ENCODE measurements at places on chromosomes 16 and 17. TPM values are rescaled to one million over a fixed set of nuclear protein-coding genes. Genes with fewer than 3 reads are reported as not detected.

GRCh38 chr17:48547808-48548522 is 3.1 kb upstream of the HOXB2 start:
- H3K27me3 ChIP-seq = peaks cover 59% of the 10 kb centered on the region
- DNase-seq = no peak
- peaks cover 17% of the 10 kb centered on the region for H3K36me3 ChIP-seq

- no peak overlapping the region for H3K27ac ChIP-seq
- H3K27me3 ChIP-seq = no peaks in the 10 kb centered on the region
- peaks cover 19% of the 10 kb centered on the region for H3K36me3 ChIP-seq
- peaks cover 6% of the 10 kb centered on the region for H3K4me1 ChIP-seq
Measured at GRCh38 chr17:37025847-37026530, 77.2 kb downstream of the AATF start.

DNA sequence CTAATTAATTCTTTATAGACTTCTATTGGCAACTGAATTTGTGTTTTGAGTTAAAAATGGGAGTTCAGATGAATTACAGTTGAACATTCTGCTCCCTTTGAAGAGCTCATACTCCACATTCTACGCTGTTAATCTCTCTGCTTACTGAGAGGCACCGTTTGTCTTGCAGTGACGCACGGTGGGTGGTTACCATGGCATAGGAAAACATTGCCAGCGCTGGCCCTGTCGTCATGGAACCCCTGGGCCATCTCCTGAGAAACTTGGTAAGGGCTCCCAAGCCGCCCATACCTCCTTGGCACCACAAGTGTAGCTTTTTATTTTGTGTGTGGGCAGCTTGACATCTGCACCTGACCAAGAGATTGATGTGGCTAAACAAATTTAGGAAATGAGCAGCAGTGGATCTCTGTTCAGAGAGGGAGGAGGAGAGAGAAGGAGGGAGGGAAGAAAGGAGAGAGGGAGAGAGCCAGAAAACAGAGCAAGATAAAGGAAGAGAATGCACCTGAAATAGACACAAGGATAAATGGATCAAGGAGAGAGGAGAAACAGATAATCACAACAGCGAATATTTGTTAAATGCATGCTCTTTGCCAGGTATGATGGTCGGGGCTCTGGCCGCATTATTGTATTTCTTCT is 398.5 kb downstream of the HAPSTR1 start:
- peaks cover 21% of the 10 kb centered on the region for H3K27me3 ChIP-seq
- H3K27ac ChIP-seq = no peak overlapping the region
- peaks cover under 1% of the 10 kb centered on the region for H3K4me1 ChIP-seq
- no peak for DNase-seq

- no peak overlapping the region for H3K27ac ChIP-seq
- DNase-seq = no peak
- no peak overlapping the region for H3K4me3 ChIP-seq
- H3K36me3 ChIP-seq = no peaks in the 10 kb centered on the region
- no peaks in the 10 kb centered on the region for H3K4me1 ChIP-seq
Measured at GRCh38 chr16:25571712-25572111, 120.0 kb upstream of the HS3ST4 start.

DNA sequence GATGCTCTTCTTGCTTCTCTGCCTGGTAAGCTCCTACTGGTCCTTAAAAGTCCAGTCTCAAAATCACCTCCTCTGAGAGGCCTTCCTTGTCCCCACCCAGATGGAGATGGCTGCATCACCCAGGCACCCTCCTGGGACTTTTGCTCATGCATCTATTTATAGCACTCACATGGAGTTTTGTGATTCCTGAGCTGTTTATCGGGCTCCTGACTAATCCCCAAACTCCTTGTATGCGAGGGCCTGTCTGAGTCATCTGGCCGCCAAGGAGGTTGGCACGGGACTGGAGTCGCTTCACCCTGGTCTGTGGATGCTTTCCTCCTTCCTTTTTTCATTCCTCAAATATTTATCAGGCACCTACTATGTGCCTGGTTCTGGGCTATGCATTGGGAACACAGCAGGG is 2.3 kb upstream of the MAP2K3 start:
- H3K4me1 ChIP-seq = peaks cover 13% of the 10 kb centered on the region
- DNase-seq = no peak
- peak overlapping the region; percentile 82 for H3K4me3 ChIP-seq

GRCh38 chr17:49746791-49747490 is 17.0 kb downstream of the FAM117A start:
- H3K27ac ChIP-seq = no peak overlapping the region
- H3K27me3 ChIP-seq = no peaks in the 10 kb centered on the region
- no peak for DNase-seq

GRCh38 chr16:49644145-49644463 is 211.8 kb downstream of the ZNF423 start:
- H3K27me3 ChIP-seq = peaks cover 6% of the 10 kb centered on the region
- peaks cover 16% of the 10 kb centered on the region for H3K36me3 ChIP-seq
- peak overlapping the region; percentile 59 for H3K27ac ChIP-seq
- peaks cover 43% of the 10 kb centered on the region for H3K4me1 ChIP-seq
- DNase-seq = no peak

DNA sequence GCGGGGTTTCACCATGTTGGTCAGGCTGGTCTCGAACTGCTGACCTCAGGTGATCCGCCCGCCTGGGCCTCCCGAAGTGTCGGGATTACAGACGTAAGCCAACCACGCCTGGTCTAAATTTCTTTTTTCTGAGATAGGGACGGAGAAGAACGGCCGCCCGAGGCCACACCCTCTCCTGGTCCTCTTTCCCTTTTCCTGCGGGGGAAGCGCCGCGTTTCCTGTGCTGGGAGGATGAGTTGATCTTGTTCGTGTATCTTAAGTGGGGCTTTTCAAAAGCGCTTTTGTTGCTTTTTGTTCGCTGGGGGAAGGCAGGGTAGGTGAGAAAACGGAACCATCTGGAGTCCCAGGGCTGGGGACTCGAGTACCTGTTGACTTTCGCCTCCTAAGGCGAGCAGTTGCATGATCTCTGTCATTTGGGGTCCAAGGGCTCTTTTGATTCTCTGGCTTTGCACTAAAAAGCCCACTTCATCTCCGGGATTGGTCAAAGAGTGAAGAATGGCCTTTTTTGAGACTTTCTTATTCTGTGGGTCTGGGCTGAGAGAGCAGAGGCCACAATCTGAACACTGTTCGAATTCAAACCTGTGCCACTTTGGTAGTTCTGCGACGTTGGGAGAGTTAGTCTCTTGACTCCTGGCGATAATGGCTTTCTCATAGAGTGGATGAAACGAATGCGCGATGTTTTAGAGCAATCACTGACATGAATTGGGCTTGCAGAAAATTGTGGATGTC is 1.3 kb downstream of the FUS start:
- DNase-seq = no peak
- peak overlapping the region; percentile 95 for H3K4me3 ChIP-seq
- peaks cover 3% of the 10 kb centered on the region for H3K27me3 ChIP-seq
- H3K27ac ChIP-seq = peak overlapping the region; percentile 100
- H3K36me3 ChIP-seq = peaks cover 45% of the 10 kb centered on the region

DNA sequence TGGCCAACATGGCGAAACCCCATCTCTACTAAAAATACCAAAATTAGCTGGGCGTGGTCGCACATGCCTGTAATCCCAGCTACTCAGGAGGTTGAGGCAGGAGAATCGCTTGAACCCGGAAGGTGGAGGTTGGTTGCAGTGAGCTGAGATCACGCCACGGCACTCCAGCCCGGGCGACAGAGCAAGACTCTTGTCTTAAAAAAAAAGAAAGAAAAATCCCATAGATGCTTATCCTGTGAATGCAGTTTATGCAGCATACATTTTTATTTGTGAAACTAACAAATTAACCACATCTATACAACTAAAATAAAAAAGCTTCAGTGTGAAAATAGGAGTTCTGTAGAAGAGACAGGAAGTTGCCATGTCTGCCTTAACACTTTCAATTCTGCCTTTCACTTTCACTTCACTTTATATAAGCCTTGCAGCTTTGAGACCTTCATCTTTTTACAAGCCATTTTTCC is 7.1 kb downstream of the IGSF6 start:
- H3K4me1 ChIP-seq = no peaks in the 10 kb centered on the region
- H3K4me3 ChIP-seq = no peak overlapping the region
- DNase-seq = peak; percentile 11
- H3K36me3 ChIP-seq = peaks cover 3% of the 10 kb centered on the region
- H3K27ac ChIP-seq = no peak overlapping the region

- H3K4me1 ChIP-seq = no peaks in the 10 kb centered on the region
- no peaks in the 10 kb centered on the region for H3K27me3 ChIP-seq
- H3K27ac ChIP-seq = no peak overlapping the region
- H3K36me3 ChIP-seq = peaks cover 64% of the 10 kb centered on the region
- DNase-seq = no peak
Measured at GRCh38 chr17:1658100-1658499, 8.4 kb upstream of the RILP start.

DNA sequence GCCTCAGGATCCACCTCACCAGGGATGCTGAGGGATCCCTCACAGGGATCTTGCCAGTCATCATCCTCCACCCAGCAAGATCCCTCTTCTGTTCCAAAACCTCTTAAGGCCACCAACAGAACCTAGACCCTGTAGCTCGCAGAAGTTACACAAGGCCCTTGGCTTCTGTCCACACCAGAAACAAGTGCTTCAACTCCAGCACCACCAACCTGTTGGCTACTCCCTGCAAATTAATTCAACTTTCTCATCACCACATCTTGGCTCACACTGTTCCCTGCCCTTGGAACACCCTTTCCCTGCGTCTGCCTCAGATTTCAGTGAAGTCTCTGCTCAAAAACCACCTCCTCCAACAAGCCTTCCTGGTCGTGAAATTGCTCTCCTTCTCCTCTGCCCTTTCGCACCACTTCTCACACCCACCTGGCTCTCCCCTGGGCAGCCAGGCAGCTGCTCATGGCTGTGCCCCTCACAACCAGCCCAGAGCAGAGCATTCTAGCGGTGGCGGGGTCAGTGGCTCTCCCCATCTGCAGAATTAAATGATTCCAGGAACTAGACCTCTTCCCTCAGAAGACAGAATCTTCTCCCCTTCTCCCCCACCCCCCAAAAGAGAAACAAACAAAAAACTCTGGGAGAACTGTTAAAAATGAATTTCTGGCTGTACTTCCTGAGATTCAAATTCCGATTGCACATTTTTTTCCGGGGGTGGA is 1.8 kb downstream of the PLLP start:
- H3K27me3 ChIP-seq = peaks cover 40% of the 10 kb centered on the region
- H3K4me1 ChIP-seq = peaks cover 4% of the 10 kb centered on the region
- H3K4me3 ChIP-seq = peak overlapping the region; percentile 76
- no peaks in the 10 kb centered on the region for H3K36me3 ChIP-seq

GRCh38 chr16:68361485-68361884 is 50.7 kb downstream of the PRMT7 start:
- peaks cover 20% of the 10 kb centered on the region for H3K4me1 ChIP-seq
- H3K27ac ChIP-seq = no peak overlapping the region
- H3K27me3 ChIP-seq = no peaks in the 10 kb centered on the region
- peaks cover 3% of the 10 kb centered on the region for H3K36me3 ChIP-seq

GRCh38 chr16:68105611-68106010 is 20.4 kb downstream of the NFATC3 start:
- no peaks in the 10 kb centered on the region for H3K27me3 ChIP-seq
- H3K4me1 ChIP-seq = no peaks in the 10 kb centered on the region
- no peak overlapping the region for H3K4me3 ChIP-seq
- DNase-seq = no peak
- H3K36me3 ChIP-seq = peaks cover 35% of the 10 kb centered on the region

GRCh38 chr17:16989230-16989952 is 17.5 kb upstream of the TNFRSF13B start:
- no peaks in the 10 kb centered on the region for H3K4me1 ChIP-seq
- no peak overlapping the region for H3K4me3 ChIP-seq
- H3K36me3 ChIP-seq = no peaks in the 10 kb centered on the region
- H3K27ac ChIP-seq = no peak overlapping the region
- DNase-seq = no peak
- peaks cover 8% of the 10 kb centered on the region for H3K27me3 ChIP-seq

DNA sequence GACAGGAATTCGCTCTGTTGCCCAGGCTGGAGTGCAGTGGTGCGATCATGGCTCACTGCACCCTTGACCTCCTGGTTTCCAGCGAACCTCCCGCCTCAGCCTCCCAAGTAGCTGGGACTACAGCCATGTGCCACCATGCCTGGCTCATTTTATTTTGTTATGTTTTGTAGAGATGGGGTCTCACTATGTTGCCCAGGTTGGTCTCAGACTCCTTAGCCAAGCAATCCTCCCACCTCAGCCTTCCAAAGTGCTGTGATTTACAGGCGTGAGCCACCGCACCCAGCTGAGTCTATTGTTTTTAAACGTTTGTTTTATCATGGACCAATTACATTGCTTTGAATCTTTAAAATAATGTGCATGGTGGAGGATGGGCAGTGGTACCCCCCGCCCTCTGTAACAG is 28.9 kb downstream of the COTL1 start:
- H3K27me3 ChIP-seq = no peaks in the 10 kb centered on the region
- no peak overlapping the region for H3K27ac ChIP-seq
- no peak for DNase-seq

DNA sequence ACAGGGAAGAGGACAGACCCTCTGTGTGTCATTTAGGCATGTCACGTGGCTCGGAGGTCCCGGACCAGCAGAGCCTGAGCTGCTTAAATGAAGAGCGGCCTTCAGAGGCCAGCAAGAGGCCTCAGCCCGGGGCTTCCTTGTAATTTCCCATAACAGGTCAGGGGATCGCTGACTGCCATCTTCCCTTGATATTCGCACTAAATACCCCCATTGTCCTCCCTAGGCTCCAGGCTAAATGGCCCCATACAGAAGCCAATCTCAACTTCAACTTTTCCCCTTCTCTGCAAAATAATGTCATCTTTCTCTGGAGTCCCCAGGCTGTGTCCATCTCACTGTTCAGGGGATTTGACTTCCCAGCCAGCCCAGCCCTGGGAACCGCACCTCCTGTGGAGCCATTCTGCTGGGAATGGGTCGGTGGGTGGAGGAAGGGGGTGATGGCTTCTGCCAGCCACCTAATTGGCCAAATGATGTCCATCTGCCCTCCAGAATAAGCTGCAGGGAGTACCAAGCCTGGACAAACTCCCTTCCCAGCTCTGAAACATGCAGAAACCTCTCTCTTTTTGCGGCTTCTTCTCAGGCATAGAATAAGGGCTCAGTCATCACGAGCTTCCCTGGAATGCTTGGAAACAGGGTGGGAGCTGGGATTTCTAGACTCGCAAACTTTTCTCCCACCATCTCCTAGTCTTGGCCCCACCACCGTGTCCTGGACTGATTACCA is 129.9 kb downstream of the SDK2 start:
- H3K27ac ChIP-seq = no peak overlapping the region
- no peak overlapping the region for H3K4me3 ChIP-seq
- H3K4me1 ChIP-seq = peaks cover 9% of the 10 kb centered on the region
- H3K27me3 ChIP-seq = no peaks in the 10 kb centered on the region
- DNase-seq = no peak

- DNase-seq = no peak
- H3K27ac ChIP-seq = no peak overlapping the region
- H3K4me3 ChIP-seq = peak overlapping the region; percentile 11
- H3K36me3 ChIP-seq = peaks cover 39% of the 10 kb centered on the region
Measured at GRCh38 chr16:56833243-56833970, 31.6 kb upstream of the SLC12A3 start.

GRCh38 chr17:46942441-46943217 is 19.7 kb downstream of the GOSR2 start:
- peak overlapping the region; percentile 36 for H3K27ac ChIP-seq
- H3K4me3 ChIP-seq = no peak overlapping the region
- no peak for DNase-seq
- peaks cover 28% of the 10 kb centered on the region for H3K4me1 ChIP-seq

Gene TTYH2
- 2.2 TPM for total RNA-seq

Gene HES7
- not detected for total RNA-seq

Gene SLC5A10
- total RNA-seq = not detected

Gene CLEC18A
- 5.4 TPM for total RNA-seq

Gene SEZ6
- total RNA-seq = 11.5 TPM

Gene KRTAP2-4
- not detected for total RNA-seq

Gene GAST
- total RNA-seq = 119 TPM

Gene ALOXE3
- 0.14 TPM for total RNA-seq

Gene MT3
- not detected for total RNA-seq

Gene OR1F1
- total RNA-seq = not detected

Measured in type B pancreatic cell (in vitro differentiated cells).